ENCODE measurements at places on chromosomes 1 and 21.

- no peak for DNase-seq
Observed at GRCh38 chr1:243465738-243466137, 209.9 kb downstream of the SDCCAG8 start.

GRCh38 chr21:45590726-45591618, 48.7 kb upstream of the SLC19A1 start:
- peak; percentile 70 for DNase-seq

DNA sequence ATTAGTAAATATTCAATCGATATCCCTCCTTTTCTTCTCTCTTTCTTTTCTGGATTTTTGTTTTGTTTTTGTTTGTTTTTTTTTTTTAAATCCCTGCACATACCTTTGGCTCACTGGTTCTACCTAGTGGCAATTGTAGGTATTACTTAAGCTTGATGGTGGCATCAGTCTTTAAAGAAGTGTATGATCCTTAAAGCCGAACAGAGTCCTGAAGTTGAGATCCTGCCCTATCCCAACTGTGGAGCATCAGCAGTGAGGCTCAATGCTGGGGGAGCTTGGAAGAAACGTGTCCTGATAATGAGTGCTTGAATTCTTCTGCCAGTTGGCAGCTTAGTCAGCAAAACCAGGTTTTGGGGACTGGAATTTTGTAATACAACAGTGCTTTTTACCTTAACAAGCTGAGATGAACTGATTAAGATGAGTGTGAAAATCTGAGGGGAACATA, 60.8 kb downstream of the FASLG start:
- DNase-seq, result peak; percentile 55

- peak; percentile 48 for DNase-seq
Observed at GRCh38 chr1:226548256-226549093, at the start of gene STUM. TSS of gene STUM (plus strand) at chr1:226548764. CDS start at chr1:226548905, 141 bp downstream.

DNA sequence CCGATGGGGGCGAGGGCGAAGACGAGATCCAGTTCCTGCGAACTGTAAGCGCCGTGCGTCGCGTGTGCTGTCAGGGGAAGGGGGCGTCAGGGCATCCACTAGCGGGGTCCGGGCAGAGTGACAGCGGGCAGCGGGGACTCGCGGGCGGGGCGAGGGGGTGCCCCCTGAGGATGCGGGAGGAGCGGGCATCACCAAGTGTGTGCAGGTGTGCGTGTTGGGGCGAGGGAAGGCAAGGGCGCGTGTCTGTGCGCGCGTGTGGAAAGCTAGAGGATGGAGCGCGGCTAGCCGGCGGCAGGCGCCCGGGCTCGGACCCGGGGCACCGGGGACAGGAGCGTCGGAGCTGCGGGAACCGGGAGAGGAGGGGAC, 525 bp downstream of the RYR2 start:
- no peak for DNase-seq

DNA sequence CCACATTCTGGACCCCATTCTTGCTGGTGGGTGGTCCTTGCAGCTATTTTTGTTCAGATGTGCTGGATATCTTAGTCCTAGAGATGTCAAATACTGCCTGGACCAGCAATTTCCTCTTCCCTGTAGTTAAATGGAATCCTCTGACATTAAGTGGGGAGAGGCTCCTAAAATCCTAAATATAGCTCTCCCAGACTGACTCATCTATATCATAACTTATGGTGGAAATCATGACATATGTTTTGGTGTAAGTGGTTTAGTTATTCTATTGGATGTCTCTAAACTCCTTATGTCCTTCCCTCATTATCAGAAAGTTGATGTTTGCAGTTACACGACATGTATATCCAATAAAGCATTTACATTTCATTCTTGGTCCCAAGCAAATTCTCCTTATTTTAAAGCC, 73.1 kb downstream of the KCNJ6 start:
- no peak for DNase-seq

DNA sequence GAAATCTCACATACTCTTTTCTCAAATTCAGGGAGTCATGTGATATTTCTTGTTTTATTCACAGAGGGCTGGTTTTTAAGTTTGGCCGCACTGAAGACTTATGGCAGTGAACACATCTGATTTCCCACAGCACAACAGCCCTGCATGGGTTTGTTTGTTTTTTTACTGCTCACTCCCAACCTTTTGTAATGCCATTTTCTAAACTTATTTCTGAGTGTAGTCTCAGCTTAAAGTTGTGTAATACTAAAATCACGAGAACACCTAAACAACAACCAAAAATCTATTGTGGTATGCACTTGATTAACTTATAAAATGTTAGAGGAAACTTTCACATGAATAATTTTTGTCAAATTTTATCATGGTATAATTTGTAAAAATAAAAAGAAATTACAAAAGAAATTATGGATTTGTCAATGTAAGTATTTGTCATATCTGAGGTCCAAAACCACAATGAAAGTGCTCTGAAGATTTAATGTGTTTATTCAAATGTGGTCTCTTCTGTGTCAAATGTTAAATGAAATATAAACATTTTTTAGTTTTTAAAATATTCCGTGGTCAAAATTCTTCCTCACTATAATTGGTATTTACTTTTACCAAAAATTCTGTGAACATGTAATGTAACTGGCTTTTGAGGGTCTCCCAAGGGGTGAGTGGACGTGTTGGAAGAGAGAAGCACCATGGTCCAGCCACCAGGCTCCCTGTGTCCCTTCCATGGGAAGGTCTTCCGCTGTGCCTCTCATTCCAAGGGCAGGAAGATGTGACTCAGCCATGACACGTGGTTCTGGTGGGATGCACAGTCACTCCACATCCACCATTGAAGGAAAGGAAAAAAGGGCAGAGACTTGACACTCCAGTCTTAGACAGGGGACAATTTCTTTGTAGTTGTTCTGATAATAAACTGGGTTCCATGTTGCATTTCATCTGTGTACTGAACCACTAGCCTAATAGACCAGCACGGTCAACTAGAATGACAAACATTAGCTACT, 22.8 kb downstream of the TMEM50A start:
- peak; percentile 11 for DNase-seq

DNA sequence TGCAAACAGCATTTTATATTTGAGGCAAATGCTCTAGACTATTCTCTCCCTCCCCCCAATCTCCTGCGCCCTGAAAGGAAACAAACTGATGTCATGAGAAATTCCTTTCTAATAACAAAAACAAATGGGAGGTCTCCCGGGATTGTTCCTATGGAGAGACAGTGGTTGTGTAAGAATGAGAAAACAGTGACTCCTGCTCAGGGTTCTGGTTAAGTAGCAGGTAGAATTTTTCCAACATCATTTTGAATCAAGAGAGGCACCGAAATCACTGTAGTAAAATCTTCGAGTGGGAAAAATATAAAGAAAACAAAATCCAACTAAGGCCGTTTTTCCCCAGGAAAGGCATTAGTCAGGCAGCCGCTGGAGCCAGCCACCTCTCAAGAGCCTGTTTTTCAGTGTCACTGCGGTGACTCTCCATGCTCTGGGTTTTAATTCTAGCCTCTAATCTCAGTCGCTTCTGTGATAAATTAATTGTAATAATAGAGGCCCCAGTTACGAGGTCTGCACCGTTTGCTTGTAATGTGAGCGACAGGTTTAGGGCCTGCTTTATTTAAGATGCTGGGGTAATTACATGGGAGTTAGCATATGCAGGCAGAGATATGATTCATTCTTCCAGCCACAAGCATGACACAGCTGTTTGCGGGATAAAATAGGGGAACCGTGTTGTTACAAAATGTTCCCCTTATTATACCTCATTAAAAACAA, 80.3 kb downstream of the RNF220 start:
- peak; percentile 85 for DNase-seq

GRCh38 chr1:103162360-103162759, 54.0 kb upstream of the COL11A1 start:
- DNase-seq, result no peak

- DNase-seq, result no peak
Observed at GRCh38 chr1:58768191-58768731, 15.6 kb downstream of the JUN start.

GRCh38 chr1:247360991-247361731, 29.5 kb upstream of the ZNF496 start:
- peak; percentile 94 for DNase-seq

GRCh38 chr1:36151134-36151844, 2.0 kb upstream of the TRAPPC3 start:
- DNase-seq, result no peak

- DNase-seq, result peak; percentile 51
Observed at GRCh38 chr1:10152709-10153284, 57.6 kb upstream of the KIF1B start.

DNA sequence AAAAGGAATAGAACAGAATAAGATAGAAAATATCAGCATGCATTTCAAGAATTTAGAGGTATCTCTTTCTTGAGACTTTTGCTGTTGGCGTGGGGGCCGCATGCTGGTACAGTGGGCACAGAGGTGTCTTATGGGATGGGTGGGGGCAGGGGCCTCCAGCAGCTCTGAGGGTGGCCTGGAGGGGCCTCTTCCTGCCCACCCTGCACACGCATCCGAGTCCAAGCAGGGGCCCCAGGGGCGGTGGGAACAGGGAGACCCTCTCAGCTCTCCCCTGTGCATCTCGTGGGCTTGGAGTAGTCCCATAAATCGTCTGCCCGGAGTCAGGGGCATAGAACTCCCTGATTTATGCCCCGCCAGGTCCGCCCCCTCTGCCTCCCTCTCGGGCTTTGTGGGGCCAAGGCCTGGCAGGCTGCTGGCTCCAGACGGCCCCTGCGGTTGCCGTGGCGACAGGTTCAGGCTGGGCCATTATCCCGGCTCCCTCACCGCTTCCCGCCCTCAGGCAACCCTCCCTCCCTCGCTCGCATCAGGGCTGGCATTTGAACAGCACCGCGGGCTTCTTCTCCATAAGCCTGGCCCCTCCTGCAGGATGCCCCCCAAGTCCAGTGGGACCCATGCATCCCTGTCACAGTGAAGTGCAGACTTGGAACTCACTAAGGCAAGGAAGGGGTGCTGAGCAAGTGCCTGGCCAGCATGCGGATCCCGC, 133.2 kb upstream of the ZBTB40 start:
- DNase-seq, result no peak

All from suppressor macrophage treated with lipopolysaccharide for 4 hours (primary cell).